Stimulated activated CD8-positive, alpha-beta memory T cell treated with anti-CD3 and anti-CD28 coated beads, Interleukin-4, amount 100 ng/mL, for 1 hour (primary cell): ENCODE measurements at places on chromosomes 16 and 17.

GRCh38 chr16:1108299-1109252, 12.5 kb upstream of the C1QTNF8 start:
- no peak for DNase-seq

- DNase-seq, result no peak
Measured at GRCh38 chr16:54875443-54875842, 55.2 kb upstream of the IRX5 start.

- no peak for DNase-seq
Measured at GRCh38 chr16:79269211-79269863, 331.2 kb downstream of the MAF start.

DNA sequence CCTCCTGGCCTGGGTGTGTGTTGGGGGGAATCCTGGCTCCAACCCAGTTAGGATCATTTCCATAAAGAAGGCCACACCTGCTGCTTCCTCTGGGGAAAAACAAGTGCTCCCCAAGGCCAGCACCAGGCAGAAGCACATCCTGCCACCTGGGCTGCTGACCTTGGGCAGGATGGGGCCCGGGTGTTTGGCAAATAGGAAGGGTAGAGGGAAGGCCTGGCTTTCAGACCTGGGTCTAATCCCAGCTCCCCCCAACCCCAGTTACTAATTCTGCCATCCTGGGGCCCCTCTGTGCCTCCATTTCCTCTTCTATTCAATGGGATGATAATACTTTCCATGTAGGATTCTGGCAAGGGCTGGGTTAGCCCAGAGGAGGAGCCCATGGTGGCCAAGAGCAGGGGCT, 3.0 kb upstream of the NLRC5 start:
- DNase-seq, result no peak

- DNase-seq, result no peak
Measured at GRCh38 chr17:19386974-19387920, at the start of gene MFAP4. MFAP4 (minus strand) TSS chr17:19387190; CDS start chr17:19387155, 35 bp downstream.

- no peak for DNase-seq
Measured at GRCh38 chr17:36939802-36940312, 2.6 kb downstream of the LHX1 start.

DNA sequence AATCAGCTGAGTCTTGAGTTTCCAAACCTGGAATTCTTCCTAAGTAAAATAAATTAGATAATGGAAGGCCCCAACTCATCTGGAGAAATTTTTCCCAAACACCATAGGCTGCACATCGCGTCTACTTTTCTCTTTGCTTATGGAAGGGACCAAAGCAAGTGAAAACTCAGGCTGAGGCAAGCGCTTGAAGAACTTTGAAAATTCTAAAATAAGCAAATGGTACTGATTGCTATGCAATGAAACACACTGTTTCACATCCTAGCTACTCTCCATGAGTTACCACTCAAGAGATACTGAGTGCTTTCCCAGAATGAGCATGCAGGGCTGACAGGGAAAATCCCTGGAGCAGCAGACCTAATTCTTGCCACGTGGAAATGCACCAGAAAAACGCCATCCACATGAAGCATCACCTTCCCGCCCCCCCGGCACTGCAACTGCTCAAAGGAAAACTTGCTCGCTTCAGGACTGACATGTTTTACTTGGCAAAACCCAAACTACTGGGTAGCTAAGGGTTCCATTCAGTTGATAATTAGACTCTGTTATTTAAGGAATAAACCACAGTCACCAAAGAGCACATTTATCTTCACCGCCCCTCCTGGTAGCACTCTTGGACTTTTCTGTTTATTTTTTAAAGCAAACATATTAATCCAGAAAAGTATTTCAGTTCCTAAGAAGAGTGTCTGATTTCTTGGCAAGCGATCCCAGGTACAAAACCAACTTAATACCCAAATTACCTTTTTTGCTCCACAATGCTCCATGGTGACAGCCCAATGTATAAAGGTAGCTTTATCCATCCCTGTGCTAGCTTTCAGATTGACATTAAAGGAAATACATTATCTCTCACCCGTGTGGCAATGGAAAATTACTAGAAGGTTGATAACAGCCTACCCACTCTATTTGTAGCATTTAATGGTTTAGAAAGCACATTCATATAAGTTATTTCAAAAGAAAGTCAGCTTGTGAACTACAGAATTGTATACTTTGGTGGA, 62.5 kb downstream of the WDR59 start:
- DNase-seq, result no peak

GRCh38 chr16:3988011-3988410, 107.5 kb upstream of the CREBBP start:
- DNase-seq, result no peak

GRCh38 chr16:89549007-89549700, 11.3 kb upstream of the RPL13 start:
- no peak for DNase-seq
